Globus pallidus (tissue), 1 donor: ENCODE measurements at places on chromosomes 11 and 22.

- no peak for DNase-seq
These were observed 292.0 kb upstream of the CTSC start for GRCh38 chr11:88629496-88629895.

DNA sequence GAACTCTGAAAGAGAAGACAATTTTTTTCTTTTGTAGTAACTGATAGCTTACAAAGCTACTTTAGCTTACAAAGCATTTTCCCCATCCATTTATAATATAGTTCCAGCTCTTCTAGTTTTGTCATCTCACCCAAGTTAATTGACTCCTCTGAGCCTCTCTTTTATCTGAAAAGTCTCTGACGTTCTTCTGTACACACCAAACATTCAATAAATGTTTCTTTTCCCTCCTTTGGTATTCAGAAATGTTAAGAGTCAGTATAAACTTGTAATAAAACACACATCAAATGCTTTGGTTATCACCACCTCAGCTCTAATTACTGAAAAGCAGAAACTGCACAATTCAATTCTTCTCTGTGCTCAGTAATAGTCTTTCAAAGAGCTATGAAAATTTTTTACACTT is 5.9 kb downstream of the CCDC90B start:
- no peak for DNase-seq

DNA sequence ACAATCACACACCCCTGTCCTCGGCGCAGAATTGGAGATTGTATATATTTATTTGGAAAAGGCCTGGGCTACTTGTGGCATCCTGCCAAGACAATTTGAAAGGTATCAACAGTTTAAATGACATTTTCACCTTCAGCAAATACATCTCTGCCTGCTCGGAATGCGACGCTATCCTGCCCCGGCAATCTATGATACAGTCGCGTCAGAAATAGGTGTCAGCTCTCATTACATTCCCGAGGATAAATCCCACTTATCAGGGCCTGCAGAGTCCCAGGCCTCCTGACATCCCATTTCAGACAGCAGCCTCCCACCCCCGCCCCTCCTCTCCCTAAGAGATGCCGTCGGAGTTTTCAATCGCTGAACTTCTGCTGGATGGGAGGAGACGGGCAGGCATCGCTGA is 114.7 kb downstream of the BRD1 start:
- no peak for DNase-seq

DNA sequence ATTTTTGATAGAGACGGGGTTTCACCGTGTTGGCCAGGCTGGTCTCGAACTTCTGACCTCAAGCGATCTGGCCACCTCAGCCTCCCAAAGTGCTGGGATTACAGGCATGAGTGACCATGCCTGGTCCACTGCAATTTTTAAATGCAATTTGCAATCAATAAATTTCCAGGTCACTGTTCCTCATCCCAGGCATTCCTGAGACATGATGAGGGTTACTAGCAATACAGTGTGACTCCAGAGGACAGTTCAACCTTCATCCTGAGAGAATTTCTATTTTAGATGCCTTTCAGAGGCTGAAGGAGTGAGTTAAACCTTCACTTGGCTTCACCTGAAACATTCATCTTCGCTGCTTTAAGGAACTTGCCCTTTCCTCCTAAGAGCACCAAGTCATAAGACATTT is 9.7 kb upstream of the UBASH3B start:
- no peak for DNase-seq

DNA sequence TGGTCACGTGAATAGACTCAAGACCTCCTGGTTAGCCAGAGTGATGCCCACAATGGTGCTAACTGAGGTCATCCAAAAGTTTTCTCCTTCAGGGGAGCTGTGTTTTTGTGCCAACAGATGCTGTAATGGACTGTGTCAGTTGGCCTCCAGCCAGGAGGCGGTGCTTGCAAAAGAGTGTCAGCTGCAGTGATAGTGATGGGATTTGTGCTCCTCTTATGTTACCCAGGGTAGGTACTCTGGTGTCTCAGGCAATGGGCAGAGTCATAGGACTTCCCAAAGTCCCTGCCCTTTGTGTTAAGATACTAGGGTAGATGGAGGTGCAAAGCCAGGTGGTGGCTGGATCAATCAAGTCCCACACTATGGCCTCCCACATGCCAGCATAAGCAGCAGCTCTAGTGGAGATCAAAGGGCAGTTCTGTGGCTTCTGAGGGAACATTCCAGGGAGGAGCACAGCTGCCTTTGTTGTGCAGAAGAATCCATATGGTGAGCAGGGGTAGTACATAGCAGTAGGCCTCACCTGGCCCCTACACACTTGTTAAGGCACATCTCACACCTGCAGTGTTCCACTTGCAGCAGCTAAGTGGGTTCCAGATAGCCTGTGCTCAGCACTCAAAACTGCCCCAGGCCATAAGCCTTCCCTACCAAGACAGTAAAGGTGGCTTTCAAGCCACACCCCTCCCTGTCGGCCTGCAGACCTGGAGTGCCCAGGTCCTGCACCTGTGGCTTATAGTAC is 9.4 kb upstream of the FANCF start:
- DNase-seq: no peak
